ENCODE measurements at places on chromosomes 2 and 18. TPM values are rescaled to one million over a fixed set of nuclear protein-coding genes. Genes with fewer than 3 reads are reported as not detected.

RUFY4 gene
- not detected for total RNA-seq

CLEC4F gene
- not detected for total RNA-seq

POLR1A gene
- total RNA-seq, result 17.0 TPM

DNAH6 gene
- 0.13 TPM for total RNA-seq

PSMD1 gene
- total RNA-seq, result 134 TPM

TMEM247 gene
- total RNA-seq, result not detected

NGEF gene
- total RNA-seq, result 5.7 TPM

POMC gene
- total RNA-seq, result 1.2 TPM

GKN1 gene
- not detected for total RNA-seq

AFF3 gene
- total RNA-seq, result 3.4 TPM

POU3F3 gene
- total RNA-seq, result not detected

G6PC2 gene
- total RNA-seq, result not detected

All from smooth muscle cell of the pulmonary artery (primary cell).